ENCODE measurements at places on chromosomes 6 and 20.

GRCh38 chr6:81793821-81794475, 41.5 kb upstream of the TENT5A start:
- DNase-seq = no peak

- no peak for DNase-seq
Observed at GRCh38 chr20:1825938-1826445, 69.2 kb upstream of the SIRPA start.

GRCh38 chr6:56172144-56172543, 75.2 kb downstream of the COL21A1 start:
- DNase-seq = no peak

DNA sequence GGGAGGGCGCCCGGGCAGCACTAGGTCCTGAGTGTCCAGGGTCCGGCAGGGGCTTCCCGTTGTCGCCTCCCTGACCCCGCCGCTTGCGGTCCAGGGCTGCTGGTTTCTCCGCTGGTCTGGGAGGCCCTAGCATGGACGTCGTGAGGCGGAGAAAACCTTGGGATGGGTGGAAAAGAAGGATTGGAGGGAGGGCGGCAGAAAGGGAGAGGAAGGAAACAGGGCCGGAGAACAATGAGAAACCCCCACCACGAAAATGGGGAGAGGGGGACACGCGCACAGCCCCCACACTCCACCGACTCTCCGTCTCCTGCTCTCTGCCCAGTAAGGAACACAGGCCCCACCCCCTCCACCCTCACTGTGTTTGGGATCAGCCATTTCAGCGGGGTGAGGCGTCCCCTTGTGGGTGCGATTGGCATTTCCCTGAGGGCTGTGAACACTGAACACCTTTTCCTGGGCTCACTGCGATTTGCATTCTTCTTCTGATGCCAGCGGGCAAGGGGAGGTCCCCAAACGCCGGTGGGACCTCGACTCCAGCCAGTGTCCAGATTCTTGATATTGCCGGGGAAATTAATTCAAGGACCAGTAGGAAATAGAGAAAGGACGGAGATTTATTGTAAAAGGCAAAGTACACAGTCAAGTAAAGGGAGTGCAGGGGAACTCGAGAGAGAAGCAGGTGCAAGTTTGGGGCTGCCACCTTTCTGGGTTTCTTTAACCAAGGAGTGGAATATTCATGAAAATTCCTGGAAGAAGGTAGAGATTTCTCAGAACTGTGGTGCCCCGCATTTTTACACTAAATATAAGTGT, 3.3 kb upstream of the RAET1G start:
- peak; percentile 81 for DNase-seq

GRCh38 chr6:75604294-75604693, 2.6 kb downstream of the SENP6 start:
- no peak for DNase-seq

GRCh38 chr6:32941214-32941768, 463 bp upstream of the HLA-DMB start:
- no peak for DNase-seq

- DNase-seq = no peak
Observed at GRCh38 chr6:44527583-44528369, 140.3 kb downstream of the CDC5L start.

DNA sequence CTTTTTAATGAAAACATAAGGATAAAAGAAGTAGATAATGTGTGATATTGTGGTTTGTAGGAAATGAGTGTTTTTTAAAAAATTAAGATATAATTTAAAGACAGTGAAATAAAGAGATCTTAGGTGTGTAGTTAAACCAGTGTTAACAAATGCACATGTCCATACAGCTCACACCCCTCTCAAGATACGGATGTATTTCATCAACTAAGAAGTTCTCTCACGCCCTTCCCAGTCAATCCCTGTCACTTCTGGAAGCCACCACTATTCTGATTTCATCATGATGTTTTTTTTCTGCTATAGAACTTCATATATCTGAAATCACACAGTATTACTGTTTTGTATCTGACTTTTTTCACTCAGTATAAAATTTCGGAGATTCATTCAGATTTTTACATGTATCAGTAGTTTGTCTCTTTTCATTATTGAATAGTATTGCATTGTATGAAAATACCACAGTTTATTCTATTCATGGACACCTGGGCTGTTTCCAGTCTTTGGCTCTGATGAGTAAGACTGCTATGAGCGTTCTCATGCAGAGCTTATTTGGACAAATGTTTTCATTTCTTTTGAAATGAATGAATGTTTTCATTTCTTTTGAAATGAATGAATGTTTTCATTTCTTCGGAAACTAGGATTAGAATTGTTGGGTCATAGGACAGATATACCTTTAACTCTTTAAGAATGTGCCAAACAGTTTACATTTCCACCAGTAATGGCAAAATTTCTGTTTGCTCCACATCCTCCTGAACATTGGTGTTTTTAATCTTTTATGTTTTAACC, 49.7 kb upstream of the ELOVL5 start:
- DNase-seq = no peak

- DNase-seq = no peak
Observed at GRCh38 chr6:6895929-6896328, 211.8 kb upstream of the RREB1 start.

DNA sequence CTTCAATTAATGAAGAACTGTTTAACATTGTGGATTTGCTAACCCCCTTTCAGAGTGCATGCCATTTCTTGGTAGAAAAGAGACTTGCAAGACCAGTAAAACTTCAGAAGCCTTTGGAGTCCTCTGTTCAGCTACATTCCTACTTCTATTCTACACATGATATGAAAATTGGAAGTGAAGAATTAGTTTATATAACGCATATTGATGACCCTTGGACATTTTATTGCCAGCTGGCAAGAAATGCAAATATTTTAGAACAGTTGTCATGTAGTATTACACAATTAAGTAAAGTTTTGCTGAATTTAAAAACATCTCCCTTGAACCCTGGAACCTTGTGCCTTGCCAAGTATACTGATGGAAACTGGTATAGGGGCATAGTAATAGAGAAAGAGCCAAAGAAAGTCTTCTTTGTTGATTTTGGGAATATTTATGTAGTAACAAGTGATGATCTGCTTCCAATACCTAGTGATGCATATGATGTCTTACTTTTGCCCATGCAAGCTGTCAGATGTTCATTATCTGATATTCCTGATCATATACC, 3.3 kb downstream of the TDRD6 start:
- no peak for DNase-seq

- no peak for DNase-seq
Observed at GRCh38 chr6:166306378-166307081, 1.7 kb downstream of the PRR18 start.

DNA sequence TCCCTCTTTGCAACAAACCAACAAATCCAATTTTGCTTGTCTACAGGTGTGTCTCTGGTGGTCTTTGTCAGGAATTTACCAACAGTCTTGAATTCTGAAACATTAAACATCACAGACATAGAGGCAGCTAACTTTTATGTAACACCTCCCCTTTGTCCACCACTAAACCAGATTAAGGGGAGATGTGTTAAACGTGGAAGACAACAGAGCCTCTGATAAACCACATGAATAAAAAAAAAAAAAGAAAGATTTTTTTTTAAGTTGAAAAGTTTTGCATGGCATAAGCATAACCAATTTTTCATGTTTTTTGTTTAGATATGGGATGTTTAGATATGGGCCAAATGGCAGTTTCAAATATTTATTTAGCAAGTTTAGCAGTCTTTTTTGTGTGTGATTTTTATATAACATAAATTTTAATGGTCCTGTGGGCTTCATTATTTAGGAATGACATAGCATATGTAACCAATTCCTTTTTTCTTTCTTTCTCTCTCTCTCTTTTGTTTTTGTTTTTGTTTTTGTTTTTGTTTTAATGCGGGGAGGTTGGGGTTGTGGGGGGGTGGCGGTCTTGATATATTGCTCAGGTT, 60.7 kb upstream of the BTN3A2 start:
- DNase-seq = no peak

DNA sequence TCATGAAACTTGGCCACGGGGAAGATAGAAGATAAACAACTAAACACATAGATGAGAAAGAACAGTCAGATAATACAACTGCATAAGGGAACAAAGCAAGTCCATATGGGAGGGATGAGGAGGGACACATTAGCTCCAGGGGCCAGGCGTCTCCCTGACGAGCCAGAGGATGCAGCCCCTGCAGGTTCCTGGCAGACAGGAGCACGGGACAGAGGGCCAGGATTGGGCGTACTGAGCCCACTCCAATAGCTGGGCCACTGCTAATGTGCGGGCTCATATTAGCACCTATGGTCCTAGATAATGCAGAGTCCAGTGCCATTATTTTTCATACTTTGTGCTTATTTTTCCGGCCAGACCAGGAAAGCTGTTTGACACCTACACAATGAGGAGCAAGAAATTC, 182.9 kb downstream of the ANKRD60 start:
- DNase-seq = no peak

GRCh38 chr20:20410678-20411077, 42.8 kb downstream of the INSM1 start:
- no peak for DNase-seq

DNA sequence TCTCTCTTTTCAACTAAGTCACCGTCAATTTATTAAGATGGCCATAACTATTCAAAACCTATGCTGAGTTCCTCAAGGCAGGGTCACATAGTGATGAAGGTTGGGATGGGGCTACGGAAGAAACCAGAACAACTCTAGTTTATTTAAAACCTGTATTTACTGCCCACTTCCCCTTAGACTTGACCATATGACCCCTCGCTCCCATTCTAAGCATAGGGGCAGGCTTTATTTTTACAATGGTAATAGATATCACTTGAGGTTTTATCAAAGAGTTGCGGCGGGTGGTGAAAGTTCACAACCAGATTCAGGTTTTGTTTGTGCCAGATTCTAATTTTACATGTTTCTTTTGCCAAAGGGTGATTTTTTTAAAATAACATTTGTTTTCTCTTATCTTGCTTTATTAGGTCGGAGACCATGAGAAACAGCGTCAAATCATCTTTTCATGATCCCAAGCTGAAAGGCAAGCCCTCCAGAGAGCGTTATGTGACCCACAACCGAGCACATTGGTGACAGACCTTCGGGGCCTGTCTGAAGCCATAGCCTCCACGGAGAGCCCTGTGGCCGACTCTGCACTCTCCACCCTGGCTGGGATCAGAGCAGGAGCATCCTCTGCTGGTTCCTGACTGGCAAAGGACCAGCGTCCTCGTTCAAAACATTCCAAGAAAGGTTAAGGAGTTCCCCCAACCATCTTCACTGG, 5.5 kb downstream of the EDN1 start:
- DNase-seq = no peak

DNA sequence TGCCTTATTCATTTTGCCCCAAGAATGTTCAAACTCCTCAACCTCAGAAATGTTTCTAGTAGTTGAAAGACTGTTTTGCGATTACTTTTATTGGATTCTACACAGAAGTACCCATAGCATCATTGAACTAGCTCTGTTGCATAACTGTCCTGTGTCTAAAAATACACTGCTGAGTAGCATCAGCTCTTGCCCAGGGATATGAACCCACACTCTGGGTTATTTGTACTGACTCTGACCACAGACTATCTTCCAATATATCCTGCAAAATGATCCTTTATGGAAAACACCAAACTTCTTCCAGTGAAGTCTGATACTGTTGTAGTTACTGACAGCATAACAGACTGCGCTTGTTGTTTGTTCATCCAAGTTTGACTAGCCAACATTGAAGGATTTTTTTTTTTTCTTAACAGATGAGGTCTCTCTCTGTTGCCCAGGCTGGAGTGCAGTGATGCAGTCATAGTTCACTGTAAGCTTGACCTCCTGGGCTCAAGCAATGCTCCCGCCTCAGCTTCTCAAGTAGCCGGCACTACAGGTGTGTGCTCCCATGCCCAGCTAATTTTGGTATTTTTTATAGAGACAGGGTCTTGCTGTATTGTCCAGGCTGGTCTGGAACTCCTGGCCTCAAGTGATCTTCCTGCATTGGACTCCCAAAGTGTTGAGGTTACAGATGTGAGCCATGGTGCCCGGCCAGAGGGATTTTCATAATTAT, 49.9 kb downstream of the TULP4 start:
- DNase-seq = no peak

GRCh38 chr6:150025201-150025917, at the start of gene RAET1L:
TSS of gene RAET1L (minus strand) at chr6:150025532. CDS start at chr6:150025471, 61 bp downstream.
- DNase-seq = no peak

GRCh38 chr6:71649915-71650314, 236.4 kb upstream of the RIMS1 start:
- no peak for DNase-seq

GRCh38 chr6:30960907-30961673, 20.3 kb downstream of the MUCL3 start:
- DNase-seq = no peak

GRCh38 chr6:149268768-149269167, 48.7 kb upstream of the TAB2 start:
- no peak for DNase-seq

DNA sequence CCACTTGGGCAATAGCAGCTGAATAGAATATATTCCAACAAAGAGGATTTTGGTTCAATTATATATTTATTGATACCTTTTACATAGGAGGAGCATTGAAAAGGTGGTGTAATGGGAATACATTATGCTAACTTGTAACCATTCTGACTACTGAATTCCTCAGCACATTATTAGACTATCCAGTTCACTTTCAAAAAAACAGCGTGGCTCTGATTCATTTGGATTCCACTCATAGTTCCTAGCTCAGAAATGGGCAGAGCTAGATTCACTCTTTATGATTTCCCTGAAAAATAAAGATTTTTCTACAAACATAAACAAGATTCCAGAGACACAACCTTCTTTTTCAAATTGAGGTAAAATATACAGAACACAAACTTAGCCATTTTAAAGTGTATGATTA, 9.2 kb upstream of the TRERF1 start:
- DNase-seq = no peak

DNA sequence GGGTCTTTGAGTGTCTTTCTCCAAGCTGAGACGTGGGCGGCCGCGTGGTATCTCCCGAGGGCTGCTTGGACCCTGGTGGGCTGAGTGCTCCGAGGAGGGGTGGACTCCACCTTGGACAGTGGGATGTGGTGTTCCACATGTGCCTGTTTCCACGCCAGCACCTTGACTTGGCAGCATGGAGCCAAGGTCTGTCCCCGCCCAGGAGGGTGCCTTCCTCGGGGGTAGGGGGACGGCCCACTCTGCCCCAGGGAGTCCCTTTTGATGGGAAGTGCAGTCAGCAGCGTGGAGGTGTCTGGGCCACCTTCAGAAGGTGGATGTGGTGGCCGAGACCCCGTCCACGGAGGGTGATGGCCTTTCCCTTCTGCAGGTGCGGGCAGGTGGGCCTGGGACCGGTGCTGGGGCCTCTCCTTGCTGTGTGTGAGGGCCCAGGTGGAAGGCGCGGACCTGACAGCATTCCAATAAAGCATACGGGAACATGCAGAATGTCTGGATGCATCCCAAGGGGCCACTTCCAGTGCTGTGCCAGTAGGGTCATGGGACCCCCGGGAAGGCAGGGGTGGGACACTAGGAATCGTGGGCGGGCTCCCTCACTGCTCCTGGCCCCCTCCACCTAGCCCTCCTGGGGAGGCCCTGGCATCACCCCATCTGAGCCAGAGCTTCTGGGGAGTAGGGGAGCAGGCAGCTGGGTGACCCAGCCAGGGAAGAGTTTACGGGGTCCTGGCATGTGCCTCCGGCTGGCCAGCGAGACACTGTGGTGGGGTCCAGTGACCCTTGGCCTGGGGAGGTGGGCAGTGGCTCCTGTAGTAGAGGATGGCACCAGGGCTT, 3.5 kb upstream of the COL20A1 start:
- no peak for DNase-seq

DNA sequence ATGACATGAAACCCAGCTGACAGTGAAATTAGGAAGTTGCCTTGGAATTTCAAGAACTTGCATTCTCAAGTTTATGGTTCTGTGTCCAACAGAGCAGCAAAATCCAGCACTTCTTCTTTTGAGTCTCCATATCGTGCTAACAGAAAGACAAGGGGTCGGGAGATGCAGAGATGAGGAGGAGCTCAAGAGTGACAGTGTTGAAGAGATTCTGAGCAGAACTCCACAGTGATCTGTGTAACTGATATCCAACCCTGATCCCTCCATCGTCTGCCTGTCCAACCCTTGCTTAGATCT, 21.2 kb upstream of the BTN1A1 start:
- no peak for DNase-seq
